ENCODE measurements at places on chromosomes 11 and 22. TPM values are rescaled to one million over a fixed set of nuclear protein-coding genes. Genes with fewer than 3 reads are reported as not detected.

GRCh38 chr11:860234-861104 is 17.8 kb downstream of the TSPAN4 start:
- DNase-seq = no peak

GRCh38 chr11:75301601-75302345 is 49.7 kb downstream of the ARRB1 start:
- no peak for DNase-seq

- DNase-seq = no peak
Measured at GRCh38 chr11:78350091-78350645, 67.5 kb downstream of the GAB2 start.

- no peak for DNase-seq
Measured at GRCh38 chr11:16606784-16607674, 131.4 kb upstream of the C11orf58 start.

GRCh38 chr11:80650966-80651365 is 1210.1 kb upstream of the TENM4 start:
- no peak for DNase-seq

DNA sequence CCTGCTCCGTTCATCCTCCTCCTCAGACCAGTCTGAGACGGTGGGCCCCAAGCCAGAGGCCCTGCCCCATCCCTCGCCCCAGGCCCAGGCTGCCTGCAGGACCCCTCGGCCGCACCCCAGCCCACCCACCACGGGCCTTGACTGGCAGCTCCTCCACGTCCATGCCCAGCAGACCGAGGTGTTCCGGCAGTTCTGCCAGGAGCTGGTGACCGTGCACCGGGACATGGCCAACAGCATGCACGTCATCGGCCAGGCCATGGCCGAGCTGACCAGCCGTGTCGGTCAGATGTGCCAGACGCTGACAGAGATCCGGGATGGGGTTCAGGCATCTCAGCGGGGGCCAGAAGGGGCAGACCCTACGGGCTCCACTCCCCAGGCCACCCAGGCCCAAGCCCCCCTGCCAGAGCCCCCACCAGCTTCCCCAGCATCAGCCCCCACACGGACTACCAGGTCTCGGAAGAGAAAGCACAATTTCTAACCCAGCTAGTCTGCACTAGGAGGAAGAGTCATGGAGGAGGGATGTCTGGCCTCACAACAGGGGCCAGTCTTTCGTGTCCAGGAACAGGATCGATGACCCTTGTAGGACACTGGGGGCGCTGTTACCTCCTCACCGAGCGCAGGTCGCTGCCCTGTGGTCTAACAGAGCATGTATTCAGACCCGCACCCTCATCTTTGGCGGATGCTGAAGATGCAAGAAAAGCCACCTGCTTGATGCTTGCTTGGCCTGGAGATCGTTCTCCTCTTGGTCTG is 66.3 kb downstream of the PRDM11 start:
- DNase-seq = no peak

Gene HIC2
- 6.7 TPM for total RNA-seq

- DNase-seq = no peak
Measured at GRCh38 chr11:69538854-69539253, 57.4 kb downstream of the LINC01488 start.

DNA sequence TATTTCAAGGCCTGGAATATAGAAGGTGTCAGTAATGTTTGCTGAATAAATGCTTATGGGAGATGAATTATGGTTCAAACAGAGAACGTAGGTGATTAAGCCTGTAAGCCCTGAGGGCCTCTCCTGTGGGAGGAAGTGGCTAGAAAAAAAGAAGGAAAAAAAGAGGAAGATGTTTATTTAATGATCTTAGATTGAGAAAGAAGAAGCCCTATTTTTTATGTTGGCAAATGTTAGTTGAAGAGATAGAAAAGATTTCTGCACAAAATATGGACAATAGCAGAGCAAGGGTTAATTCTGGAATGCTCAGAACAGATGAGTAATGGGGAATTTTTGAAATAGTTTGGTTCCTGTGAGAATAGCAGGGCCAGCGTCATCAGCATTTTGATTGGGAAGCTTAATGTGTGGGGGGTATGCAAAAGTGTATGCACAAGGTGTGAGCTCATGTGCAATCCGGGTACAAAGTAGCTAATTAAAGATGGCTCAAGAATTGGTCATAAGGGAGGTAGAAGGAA is 95.7 kb downstream of the TEAD1 start:
- peak; percentile 18 for DNase-seq

GRCh38 chr22:46931881-46932280 is 169.4 kb downstream of the TBC1D22A start:
- DNase-seq = no peak

- DNase-seq = no peak
Measured at GRCh38 chr11:85695546-85695945, 9.6 kb upstream of the CCDC89 start.

DNA sequence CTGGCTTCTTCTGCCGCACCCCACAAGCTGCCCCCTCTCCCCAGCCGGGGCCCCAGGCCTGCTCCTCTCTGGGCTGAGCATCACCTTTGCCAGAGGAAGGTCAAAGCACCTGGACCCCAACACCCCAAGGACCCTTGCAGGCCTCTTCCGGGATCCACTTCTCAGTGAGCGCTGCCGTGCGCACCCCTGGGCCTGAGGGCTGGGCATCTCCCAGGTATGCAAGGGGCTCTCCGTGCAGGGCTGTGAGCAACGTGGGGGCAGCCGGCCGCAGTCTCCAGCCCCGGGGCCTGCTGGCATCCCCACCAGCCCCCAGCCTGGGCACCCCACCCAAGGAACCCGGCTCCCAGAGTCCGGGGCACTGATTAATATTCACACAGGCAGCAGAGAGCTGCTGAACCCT is 64.0 kb downstream of the BRD1 start:
- no peak for DNase-seq

DNA sequence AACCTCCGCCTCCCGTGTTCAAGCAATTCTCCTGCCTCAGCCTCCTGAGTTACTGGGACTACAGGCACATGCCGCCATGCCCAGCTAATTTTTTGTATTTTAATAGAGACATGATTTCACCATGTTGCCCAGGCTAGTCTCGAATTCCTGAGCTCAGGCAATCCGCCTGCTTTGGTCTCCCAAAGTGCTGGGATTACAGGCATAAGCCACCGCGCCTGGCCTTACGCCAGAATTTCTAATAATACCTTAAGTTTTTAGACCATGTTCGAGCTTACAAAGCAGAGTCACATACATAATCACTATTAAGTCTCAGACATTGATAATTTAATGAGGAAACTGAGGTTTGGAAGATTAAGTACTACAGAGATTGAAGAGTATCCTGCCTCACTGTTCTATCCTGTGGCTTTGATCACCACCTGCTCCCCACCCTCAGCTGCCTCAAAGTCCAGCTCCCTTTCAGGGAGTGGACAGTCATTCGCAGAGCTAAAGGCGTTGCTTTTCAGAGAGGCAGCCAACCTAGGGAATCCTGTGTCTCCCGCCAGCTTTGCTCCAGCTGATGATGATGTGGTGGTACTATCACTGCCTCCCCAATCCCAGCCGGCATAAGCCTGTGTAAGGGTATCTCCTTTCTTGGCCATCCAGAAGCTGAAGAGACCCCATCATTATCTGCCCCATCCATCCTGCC is 7.7 kb downstream of the UBASH3B start:
- DNase-seq = no peak

Gene PKDREJ
- not detected for total RNA-seq

Gene FAT3
- 0.02 TPM for total RNA-seq

GRCh38 chr11:128400382-128401203 is 186.8 kb downstream of the ETS1 start:
- DNase-seq = no peak

DNA sequence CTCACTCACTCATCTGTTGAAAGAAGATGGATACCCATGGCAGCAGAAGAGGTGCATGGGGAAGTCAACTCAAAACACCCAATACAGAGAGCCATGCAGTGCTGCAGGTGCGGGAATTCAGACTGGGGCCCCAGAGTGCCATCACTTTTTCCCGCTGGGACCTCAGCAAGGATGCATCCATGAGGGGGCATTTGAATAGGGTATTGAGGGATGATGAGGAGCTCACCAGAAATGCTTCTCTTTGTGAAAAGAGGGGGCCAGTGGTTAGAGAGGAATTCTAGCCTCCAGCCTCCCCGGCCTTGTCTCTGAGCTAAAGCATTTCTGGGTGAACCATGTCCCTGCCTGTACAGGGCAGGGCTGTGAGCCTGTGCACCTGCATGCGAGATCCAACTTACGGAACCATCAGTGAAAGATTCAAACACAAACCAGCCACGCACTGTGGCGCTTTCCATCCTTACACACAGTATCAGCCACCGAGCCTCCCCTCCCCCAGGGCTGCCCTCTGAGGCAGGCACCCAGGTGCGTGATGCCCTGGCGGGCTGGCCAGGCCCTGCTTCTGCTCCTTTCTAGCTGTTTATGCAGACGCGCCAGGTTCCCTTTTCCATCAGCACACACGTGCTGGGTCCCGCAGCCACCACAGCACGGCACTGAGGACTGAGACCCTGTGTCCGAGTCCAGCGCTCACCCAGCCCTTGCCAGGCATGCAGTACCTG is 1177.2 kb downstream of the BRD1 start:
- no peak for DNase-seq

DNA sequence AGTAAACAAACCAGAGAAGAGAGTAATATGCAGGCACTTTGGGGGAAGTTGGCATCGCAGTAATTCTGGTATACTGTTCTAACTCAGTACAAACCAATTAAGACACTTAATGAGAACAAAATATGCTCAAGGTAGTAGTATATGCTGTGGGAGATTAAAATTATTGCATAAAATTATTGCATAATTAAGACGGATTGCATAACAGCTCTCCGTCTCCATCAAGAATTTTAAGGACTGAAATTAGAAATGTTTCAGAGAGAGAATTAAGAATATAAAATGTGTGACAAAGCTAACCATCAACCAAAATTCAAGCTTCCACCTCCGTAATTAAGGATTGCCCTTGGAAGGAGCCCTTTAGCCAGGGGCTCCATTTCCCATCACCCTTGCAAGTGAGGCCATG is 428.5 kb downstream of the ETS1 start:
- DNase-seq = no peak
